ENCODE measurements at places on chromosomes 1 and 21.

GRCh38 chr1:201309416-201309815, 26.1 kb downstream of the PKP1 start:
- peak; percentile 39 for DNase-seq

- DNase-seq = no peak
These were observed 108.6 kb downstream of the GDAP2 start for GRCh38 chr1:117820694-117821381.

DNA sequence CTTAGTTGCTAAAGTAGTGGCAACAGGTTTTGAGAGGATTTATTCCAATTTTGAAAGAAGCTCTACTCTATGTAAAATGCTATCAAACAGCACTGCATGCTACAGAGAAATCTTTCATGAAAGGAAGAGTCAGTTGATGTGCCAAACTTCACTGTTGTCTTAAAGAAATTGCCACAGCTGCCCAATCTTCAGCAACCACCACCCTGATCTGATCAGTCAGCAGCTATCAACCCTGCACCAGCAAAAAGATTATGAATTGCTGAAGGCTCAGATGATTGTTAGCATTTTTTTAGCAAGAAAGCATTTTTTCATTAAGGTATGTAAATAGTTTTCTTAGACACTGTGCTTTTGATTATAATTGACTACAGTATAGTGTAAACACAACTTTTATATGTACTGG, 49.6 kb downstream of the SLC9C2 start:
- DNase-seq = no peak

GRCh38 chr1:57696043-57696442, 272.2 kb upstream of the DAB1 start:
- no peak for DNase-seq

DNA sequence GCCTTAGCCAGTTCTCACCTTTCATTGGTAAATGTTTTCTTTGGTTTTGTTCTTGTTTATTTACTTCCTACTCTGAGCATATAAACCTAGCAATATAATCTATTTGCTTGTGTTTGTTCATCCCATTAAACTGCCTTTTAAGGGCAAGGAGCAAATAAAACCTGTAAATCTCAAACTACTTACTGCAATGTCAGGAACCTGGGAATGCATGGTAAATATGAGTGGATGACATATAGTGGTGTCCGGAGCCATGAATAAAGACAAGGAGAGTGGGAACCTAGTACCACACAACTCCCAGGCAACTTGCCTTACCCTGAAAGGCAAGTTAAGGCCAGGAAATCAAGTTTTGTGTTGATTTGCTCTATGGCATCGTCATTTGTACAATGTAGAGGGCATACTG, 1133.7 kb upstream of the NCAM2 start:
- DNase-seq = no peak

All from cardiac fibroblast (primary cell).